ENCODE measurements at places on chromosomes 6 and 20.

GRCh38 chr20:25035921-25036320 is 22.0 kb downstream of the ACSS1 start:
- DNase-seq, result peak; percentile 82

DNA sequence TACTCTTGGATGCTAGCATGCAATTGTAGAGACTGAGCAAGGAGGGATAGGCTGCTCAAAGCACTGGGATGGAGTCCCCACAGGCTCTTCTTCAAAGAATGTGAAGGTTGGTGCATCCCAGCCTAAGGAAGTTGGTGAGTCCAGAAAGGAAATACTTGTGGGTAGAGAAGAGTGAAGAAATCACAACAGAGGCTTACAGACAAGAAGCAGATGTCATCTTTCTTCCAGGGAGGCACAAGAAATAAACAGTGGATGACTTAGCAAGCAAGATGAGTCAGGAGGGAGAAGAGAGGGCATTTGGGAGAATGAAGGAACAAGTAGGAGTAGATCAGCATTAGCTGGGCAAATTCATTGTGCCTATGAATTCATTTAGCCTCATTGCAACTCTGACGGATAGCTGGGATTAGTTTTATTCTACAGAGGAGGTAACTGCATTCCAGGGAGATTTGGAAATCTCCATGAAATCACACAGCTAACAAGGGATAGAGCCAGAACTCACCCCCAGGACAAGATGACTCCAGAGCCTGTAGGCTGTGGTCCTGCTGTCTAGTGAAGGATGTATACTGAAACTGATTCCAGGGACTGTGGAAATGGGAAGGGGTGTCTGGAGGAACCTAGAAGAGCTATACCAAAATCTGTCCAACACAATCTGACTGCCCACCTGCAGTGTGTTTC is 125.8 kb upstream of the SPTLC3 start:
- no peak for DNase-seq

- DNase-seq, result no peak
Measured at GRCh38 chr6:44042989-44043478, 84.2 kb downstream of the MRPL14 start.

- no peak for DNase-seq
Measured at GRCh38 chr6:136067731-136068341, 182.3 kb downstream of the MTFR2 start.
